ENCODE measurements at places on chromosomes 3 and 15.

- DNase-seq, result no peak
These were observed 102.5 kb downstream of the ECT2 start for GRCh38 chr3:172853005-172853404.

- no peak for DNase-seq
These were observed 6.0 kb downstream of the GHRL start for GRCh38 chr3:10286596-10287295.

GRCh38 chr3:133295944-133296917 is 103.6 kb upstream of the BFSP2 start:
- DNase-seq, result no peak

GRCh38 chr3:42027571-42027970 is 63.6 kb upstream of the TRAK1 start:
- no peak for DNase-seq

GRCh38 chr15:57272771-57273357 is 103.4 kb upstream of the CGNL1 start:
- no peak for DNase-seq

DNA sequence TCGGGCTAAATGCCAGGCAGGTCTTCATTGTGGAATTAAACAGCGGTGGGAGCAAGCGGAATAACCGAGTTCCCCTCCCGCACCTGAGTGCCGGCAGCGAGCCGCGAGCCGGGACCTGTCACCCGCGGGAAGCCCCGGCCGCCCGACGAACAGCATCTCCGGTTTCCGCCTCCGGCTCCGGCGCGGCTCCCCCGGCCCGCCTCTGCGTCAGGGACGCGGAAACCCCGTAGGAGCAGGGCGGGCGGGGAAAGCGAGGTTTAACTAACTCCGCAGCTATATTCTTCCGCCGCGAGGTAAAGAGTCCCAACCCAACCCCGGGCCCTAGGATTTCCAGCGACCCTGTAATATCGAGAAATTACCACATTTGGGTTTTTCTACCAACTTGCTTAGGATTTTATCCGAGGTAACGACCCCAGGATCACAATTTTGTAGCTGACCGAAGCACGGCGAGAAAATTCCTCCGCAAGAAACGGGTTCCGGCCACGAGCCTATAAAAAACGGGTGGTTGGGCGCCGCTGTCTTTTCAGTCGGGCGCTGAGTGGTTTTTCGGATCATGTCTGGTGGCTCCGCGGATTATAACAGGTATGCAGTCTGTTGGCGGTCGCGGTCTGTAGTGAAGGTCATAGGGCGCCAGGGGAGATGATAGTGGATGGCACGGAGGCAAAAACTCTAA is at the start of gene EIF4A2:
Gene EIF4A2 (plus strand): TSS at position 520 of the 673 bp plus-strand sequence. CDS start 34 bp downstream, at position 554.
- DNase-seq, result peak; percentile 80

GRCh38 chr3:154188846-154189245 is 67.7 kb downstream of the ARHGEF26 start:
- no peak for DNase-seq

DNA sequence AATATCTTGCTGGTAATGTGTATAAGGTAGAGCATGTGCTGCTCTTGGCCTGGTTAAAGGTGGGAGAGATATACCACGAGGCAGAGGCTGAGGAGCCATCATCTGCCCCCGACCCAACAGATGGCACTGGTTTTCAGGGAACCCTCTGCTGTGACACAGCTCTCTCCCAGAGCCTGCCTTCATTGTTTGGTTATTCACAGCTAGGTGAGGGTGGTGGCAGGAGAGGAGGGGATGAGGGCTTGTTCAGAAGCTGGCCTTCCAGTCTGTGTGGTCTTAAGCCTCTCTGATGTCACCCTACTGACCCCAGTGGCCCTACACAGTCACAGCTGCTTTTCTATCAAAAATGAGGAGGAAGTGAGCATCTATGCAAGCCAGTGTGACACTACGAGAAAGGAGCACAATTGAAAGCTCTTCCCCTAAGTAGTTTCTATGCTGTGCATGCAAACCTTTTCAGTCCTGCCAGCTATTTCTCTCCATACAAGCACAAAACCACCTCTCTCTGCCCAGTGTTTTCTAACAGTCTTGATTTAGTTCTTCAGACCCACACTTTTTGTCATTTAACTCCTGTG is 258.4 kb upstream of the AGTR1 start:
- no peak for DNase-seq

Measured in activated CD8-positive, alpha-beta memory T cell treated with anti-CD3 and anti-CD28 coated beads for 1 hour (primary cell).